ENCODE measurements at places on chromosomes 6 and 20.

DNA sequence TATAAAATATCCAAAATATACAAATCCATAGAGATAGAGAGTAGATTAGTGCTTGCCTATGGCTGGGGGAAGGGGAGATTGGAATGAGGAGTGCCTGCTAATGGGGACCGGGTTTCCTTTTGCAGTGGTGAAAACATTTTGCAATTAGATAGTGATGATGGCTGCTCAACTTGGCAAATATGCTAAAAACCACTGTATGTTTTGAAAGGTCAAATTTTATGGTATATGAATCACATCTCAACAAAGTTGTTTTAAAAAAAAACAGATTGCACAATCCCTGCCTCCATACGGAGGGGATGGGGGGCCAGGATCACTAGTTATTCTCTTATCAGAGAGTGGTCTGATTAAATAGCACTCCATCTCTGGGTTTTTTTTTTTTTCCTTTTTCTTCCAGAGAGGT, 76.9 kb upstream of the RIPOR2 start:
- no peak overlapping the region for H3K4me3 ChIP-seq
- H3K4me1 ChIP-seq: peaks cover 99% of the 10 kb centered on the region
- no peaks in the 10 kb centered on the region for H3K36me3 ChIP-seq
- H3K27me3 ChIP-seq: no peaks in the 10 kb centered on the region
- H3K27ac ChIP-seq: no peak overlapping the region

DNA sequence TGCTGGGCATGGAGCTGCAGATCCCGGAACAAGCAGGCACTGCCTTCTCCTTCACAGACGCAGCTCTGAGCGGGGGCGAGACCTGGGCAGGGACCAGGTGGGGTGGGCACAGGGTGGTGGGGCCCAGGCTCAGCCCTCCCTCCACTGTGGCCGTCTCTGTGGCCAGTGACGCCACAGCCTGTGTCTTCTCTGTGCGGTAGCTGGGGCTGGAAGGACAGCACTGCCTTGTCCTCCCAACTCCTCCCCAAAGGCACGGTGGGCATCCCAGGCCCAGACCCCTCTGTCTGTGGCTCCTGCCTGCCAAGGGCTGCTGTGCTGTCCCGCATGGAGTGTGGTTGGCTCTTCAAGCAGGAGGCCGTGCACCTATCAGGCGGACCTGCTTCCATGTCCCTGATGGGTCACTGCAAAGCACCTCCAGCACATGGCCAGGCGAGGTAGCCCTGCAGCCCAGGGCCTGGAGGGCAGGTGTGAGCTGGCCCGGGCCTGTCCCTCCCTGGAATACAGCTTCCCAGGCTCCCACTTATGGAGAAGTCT, 14.8 kb upstream of the TNFRSF6B start:
- DNase-seq: no peak
- no peak overlapping the region for H3K4me3 ChIP-seq
- no peak overlapping the region for H3K27ac ChIP-seq
- peaks cover 27% of the 10 kb centered on the region for H3K4me1 ChIP-seq

GRCh38 chr20:63858393-63859165, 2.7 kb upstream of the ABHD16B start:
- H3K27me3 ChIP-seq: peaks cover 12% of the 10 kb centered on the region
- no peak overlapping the region for H3K27ac ChIP-seq
- H3K4me3 ChIP-seq: no peak overlapping the region
- peaks cover 79% of the 10 kb centered on the region for H3K4me1 ChIP-seq

DNA sequence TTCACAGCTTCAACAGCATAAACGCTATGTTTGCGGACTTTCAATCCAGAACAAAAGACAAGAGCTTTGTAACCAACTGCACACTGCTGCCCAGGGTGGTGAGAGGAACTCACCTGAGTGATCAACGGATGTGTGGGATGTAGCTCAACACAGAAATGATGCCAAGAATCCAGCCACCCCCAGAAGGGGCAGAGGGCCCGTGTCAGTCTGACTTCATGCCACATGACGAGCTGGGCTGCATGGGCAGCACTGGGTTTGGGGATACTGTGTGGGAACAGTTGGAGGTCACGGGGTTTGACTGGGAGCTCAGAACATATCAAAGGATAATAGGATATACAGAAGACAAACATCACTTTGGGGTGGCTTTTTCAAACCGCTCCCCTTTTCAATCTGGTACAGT, 79.4 kb upstream of the TRAF3IP2 start:
- no peaks in the 10 kb centered on the region for H3K4me1 ChIP-seq
- no peak overlapping the region for H3K4me3 ChIP-seq
- no peaks in the 10 kb centered on the region for H3K27me3 ChIP-seq

DNA sequence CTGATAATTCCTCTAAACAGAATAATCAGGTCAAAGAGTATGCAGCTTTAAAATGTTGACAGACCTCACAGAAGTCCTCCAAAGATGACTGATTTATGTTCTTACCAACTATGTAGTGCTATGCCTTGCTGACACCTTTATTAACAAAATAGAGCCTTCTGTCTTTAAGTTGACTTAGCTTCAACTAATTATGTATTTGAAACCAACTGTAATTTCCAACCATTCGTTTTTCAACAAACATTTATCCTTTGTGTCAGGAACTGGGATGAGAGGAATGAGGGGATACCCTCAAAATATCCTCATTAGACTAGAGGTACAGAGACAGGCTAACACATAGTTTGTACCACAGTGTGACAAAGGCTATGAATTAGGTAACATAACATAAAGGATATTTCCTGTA, 186.2 kb upstream of the ZNF217 start:
- no peak overlapping the region for H3K27ac ChIP-seq
- H3K4me1 ChIP-seq: no peaks in the 10 kb centered on the region
- no peak overlapping the region for H3K4me3 ChIP-seq
